ENCODE measurements at places on chromosomes 6 and 20.

DNA sequence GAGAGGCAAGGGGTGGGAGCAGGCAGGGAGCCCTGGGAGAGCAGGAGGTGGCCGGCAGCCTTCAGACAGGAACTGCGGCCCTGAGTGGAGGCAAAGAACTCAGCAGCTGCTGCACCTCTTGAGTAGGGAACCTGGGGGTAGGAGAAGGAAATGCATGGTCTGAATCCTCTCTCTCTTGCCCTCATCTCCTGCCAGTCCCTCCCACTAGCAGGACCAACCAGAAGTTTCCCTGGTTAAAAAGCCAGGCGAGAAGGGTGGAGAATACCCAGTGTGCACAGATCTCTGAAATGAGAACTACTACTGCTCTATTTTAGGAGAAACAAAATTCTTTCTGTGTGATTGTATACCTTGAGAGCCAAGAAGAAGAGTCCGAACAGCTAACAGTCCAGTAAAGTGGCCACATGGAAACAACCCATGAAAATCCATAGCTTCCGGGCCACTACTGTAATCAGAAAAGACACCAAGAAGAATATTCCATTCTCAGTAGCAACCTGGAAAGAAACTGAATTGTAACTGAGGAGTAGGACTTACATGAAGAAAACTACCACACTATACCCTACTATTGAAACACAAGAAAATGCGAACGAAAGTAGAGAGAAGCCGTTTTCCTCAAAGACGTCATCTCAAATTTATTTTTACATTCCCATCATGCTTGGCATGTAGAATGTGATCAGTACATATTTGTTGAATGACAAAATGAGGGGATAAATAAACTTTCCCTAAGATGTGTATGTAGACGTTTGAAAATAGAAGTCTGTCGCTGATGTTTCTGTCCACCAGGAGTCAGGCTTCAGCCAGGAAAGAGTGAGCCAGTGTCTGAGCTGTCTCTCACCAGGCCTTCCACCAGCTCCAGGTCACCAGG lies 25.6 kb downstream of the WRNIP1 start:
- DNase-seq: no peak

DNA sequence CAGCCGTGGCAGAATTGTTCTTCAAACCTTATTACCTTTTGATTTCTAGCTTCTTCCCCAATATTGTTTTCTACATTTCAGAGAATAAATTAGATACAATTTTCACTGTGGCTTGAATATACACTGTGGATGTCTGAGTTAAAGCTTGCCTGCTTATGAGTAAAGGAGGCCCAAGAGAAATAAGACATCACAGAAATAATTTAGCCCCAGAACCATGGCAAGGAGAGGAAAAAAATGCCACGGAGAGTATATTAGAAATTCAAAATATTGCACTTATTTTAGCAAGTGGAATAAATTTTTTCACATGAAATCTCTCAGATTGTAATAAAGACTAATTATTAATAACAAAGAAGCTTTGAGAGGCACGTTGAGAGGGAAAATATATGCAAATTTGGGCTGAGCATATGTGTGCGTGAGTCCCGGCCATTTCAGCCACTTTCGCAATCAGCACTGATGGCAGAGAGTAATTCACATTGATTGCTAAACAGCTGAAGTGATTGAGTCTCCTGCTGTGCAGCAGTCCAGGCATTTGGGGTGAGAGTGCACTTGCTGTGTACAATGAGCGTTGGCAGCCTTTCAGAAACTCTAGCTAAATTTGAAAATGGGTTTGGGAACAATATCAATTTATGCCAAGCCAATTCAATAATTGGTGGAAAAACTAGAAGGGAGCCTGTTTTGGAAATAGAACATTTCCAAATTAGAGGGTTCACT lies 596.0 kb downstream of the EPM2A start:
- DNase-seq: no peak

GRCh38 chr20:57244627-57245214 lies 21.7 kb downstream of the BMP7 start:
- DNase-seq: no peak

DNA sequence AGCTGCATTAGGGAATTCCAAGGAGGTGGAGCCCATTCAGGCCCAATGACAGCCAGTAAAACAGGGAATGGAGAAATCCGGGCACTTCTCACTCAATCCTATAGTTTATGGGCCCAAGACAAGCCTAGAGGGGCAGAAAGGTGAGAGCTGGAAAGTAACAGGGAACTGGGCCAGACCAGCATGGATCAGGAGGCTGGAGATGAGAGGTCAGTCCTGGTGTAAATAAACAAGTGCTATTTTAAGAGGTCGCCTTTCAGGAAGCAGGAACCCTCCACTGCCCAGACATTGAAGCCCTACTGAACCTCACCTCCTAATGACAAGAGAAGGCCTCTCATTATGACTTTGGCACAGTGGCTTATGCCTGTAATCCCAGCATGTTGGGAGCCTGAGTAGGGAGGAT lies 57.2 kb upstream of the TGM3 start:
- no peak for DNase-seq

GRCh38 chr6:84762220-84763002 lies 2.0 kb downstream of the TBX18 start:
- no peak for DNase-seq

GRCh38 chr20:2421247-2421646 lies 40.5 kb downstream of the TGM6 start:
- DNase-seq: no peak

- no peak for DNase-seq
Measured at GRCh38 chr6:34697904-34698559, 1.5 kb upstream of the ILRUN start.

- no peak for DNase-seq
Measured at GRCh38 chr20:37475252-37475651, 45.8 kb upstream of the NNAT start.

DNA sequence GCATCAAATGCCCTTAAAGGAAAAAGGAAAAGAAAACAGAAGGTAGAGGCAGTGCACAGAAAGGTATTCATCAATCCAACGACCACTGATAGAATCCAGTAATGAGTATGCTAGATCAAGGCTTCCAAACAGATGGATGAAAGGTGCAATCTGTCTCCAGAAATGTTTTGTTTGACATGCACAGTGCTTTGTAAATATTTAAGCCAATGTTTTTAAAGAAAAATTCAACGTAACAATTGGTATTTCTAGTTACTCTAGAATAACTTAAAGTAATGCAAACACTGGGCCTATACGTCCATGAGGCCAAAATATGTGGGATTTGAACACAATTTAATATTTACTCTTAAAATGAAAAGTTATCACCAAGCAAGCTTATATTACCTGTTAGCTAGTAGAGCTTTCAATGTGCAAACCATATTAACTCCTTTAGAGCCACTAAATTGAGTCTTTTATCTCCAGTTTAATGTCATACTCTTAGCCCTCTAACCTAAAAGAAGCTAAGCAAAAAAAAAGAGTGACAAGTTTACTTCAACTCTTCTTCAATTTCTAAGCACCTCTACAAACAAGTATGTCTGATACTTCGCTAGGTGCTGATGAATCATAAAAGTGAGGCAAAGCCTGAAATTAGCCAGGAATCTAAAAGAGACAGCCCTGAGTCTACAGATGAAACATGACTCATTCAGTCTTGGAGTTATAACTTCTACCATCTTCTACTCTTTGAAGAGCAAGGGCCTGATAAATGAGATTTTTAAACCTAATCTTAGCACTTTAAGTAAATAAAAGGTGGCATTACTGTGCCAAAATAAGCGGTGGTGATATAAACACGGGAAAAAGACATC lies 169.8 kb downstream of the PTPRK start:
- no peak for DNase-seq

DNA sequence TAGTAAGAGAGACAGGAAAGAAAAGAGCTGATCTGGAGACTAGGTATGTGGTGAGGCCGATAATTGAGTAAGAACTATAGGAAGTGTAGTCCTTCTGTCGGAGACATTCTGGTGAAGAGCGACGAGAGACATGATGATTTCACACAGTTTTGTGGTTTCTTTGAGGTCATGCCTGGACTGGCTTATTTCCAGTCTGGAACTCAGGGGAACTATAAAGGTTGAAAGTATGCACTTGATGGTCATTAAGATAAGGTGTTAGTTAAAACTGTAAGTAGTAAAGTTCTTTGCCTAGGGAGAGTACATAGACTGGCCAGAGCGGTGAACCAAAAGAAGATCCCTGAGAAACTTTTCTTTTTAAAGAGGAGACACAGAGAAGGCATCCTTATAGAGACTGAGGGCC lies 68.8 kb downstream of the RFX6 start:
- no peak for DNase-seq

- DNase-seq: no peak
Measured at GRCh38 chr6:32194825-32195651, 2.6 kb upstream of the GPSM3 start.

DNA sequence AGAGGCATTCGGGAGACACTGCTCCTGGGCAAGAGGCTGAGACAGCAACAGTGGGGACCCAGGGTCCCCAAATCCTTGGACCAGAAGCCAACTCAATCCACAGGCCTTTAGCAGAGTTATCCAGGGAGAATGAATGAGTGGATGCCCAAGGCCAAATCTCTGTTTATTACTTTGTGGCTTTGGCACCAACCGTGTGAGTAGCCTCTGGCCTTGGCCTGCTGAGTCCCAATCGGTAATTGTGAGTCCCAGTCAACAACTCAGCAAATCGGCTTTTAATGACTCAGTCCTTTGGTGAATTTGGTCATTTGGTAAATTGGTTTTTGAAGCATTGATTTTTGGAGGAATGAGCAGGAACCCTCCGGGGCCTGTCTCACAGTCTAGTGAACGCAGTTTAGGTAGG lies 29.1 kb upstream of the ECI2 start:
- DNase-seq: no peak

GRCh38 chr6:20332441-20333006 lies 69.2 kb upstream of the E2F3 start:
- no peak for DNase-seq

GRCh38 chr6:131660195-131660594 lies 23.1 kb downstream of the ENPP3 start:
- DNase-seq: no peak

GRCh38 chr20:44104798-44105517 lies 82.0 kb downstream of the JPH2 start:
- DNase-seq: no peak

DNA sequence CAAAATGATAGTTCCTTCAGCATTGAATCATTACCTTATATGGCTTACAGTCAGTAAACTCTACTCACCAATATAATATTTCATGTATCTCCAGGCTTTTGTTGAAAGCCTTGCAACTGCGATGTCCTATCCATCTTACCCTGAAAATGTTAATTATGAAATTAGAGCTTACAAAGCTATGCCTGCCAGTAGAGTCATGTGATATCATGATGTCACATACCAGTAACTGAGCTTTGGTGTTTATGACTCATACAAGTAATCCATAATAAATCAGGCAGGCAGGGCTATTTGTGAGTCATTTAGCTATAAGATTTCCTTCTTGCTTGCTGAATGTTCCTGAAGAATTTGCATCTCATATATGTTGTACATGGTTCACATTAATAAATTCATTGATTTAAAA lies 44.9 kb upstream of the FAM83B start:
- DNase-seq: no peak

GRCh38 chr20:63947638-63948456 lies 8.4 kb downstream of the UCKL1 start:
- no peak for DNase-seq

GRCh38 chr20:38926934-38927616 lies 858 bp downstream of the FAM83D start:
- DNase-seq: no peak

DNA sequence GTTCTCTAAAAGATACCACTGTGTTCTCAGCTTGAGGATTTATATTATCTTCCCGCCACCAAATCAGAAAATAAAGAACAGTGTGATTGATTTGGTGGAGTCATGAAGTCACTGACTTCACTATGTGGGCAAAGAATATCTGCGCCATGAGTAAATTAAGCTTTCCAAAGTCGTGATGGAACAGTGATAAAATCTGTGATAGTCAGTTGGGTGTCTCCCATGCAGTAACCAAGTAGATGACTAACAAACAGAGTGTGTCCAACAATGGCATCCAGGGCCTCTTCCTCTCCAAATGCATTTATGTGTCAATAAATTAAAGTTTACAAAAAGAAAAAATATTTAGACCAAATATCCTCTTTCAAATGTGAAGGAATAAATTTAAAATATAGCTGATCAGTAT lies 87.0 kb upstream of the DST start:
- DNase-seq: no peak

DNA sequence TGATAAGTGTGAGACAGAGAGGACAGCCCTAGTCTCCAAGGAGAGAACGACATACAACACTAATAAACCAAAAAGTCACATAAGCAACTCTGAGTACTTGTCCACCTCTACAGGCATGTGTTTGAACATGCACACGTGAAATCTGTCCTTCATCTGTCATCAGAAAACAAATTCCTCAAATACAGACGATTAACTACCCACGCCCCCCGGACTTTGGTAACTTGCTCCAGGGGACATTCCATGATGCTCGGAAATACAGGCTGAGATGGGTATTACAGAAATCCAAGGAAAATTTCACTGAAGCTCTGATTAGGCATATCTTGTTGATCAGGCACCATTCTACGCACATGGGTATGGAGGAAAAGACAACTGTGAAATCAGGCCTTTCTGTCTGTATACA lies 57.8 kb downstream of the LYRM4 start:
- DNase-seq: no peak

GRCh38 chr6:53353624-53354023 lies 4.9 kb upstream of the ELOVL5 start:
- no peak for DNase-seq

GRCh38 chr20:49110767-49111694 lies 64.9 kb downstream of the CSE1L start:
- DNase-seq: no peak

DNA sequence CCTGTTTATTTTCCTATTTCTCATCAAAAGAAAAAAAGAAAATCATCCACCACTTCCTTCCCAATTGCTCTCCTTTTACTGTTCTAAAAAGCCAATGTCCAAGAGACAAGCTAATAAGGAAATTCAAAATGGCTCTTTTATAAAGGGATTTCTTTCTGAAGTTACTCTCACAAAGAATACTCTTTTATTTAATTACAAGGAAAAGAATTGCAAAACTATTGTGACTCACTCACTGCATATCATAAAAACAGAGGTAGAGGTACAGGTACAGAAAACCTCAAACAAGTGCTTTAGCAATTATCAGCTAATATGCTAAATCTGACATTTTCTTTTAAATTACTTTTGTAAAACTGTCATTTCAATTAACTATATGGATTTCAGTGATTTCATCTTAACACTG lies 18.1 kb downstream of the DEK start:
- no peak for DNase-seq

DNA sequence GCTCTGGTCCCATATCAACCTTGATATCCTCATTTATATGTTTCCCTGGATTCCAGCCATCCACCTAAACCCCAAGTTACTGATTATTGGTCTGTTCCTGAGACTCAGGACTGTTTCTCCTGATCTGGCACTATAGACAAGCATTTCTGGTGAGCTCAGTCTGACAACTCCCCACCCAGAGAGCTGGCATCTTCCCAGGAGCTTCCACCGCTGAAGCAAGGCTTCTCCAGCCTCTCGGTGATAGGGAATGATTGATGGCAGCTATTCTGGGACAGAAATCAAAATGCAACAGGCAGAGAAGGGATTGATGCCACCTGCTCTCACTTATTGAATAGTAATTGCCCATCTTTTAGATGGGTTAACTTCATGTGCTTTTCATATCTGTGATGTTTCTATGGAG lies 169.7 kb upstream of the GGTLC1 start:
- DNase-seq: no peak

- no peak for DNase-seq
Measured at GRCh38 chr20:48541581-48542071, 286.2 kb downstream of the PREX1 start.
